Globus pallidus (tissue), 1 donor: ENCODE measurements at places on chromosomes 3 and 15.

DNA sequence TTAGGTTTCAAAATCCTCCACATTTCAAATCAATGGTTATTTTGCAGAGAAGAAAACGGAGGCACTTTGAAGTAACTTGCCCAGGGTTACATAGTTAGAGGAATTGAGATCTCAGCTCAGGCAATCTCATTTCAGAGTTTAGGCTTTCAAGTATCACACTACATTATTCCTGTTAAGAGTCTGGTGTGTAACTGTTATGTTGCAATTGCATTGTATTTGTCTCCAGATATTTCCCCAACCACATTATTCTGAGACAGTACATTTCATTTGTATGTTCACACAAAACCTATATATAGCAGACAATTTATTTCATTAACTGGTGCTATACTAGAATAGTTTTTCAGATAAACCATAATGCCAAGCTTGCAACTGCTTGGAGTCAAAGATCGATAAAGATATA lies 154.2 kb upstream of the TSPAN3 start:
- DNase-seq: no peak

GRCh38 chr15:38555686-38556334 lies 8.8 kb downstream of the RASGRP1 start:
- no peak for DNase-seq

DNA sequence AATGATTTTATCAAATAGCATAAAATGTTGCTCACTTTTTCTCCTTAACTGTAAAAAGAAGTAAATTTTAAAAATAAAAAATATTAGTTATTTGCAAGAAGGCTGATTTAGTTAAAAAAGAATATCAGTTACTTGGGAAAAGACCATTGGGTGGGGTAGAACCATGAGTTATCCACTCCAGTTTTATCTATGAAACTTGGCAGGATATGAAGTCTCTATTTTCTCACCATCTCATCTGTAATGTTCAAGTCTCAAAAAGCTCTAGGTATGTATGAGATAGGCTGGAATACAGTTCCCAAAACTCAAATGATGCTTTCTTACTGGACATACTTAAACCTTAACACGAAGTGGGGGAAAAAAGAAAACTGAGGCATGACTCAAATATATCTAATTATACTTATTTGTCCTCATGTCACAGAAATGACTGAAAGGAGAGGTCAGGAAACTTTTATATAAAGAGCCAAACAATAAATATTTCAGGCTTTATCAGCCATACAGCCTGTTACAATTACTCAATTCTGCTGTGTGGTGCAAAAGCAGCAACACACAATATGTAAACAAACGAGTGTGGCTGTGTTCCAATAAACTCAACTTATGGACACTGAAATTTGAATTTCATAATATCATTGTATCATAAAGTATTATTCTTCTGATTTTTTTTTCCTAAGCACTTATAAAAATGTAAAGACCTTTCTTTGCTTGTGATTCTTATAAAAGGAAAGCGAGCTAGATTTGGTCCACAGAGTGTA lies 131.8 kb downstream of the TBL1XR1 start:
- no peak for DNase-seq

DNA sequence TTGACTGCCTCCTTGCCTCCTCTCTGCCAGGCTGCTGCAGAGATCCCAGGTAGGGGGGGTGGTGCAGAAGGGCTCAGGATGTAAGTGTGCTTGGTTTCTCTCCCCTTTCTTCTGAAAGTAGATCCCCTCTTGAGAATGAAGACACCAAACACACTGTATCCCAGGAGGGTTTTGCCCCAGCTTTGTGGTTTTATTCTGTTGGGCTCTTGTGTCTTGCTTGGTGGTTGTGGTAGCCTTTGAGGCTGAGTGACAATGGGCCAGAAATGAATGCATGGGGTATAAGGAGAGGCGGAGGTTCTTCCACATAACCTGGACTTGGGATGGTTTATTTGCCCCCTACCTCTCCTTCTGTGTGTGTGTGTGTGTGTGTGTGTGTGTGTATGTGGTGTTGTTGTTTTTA lies 5.7 kb downstream of the PDIA5 start:
- no peak for DNase-seq

DNA sequence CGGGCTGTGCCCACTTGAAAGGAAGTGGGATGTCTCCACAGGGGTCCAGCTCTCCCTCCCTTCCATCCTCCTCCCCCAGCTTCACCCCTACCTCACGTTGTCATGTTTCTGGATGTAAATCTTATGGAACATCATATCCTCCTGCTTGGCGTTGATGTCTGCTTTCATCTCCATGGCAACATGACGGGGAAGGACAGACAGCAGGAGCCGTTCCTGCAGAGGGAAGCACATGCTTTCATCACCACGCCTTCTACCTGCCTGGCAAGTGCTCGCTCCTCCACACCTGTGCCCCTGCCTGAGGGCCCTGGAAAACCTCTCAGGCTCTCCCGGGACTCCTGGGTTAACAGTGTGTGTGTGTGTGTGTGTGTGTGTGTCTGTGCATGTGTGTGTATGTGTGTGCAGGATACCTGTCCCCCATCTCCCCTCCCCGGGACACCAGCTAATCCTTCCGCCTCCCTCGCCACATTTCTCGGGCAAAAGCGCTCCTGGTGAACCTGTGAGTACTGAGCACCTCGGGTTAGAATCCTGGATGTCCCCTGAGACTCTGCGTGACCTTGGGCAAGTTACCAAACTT lies 101.1 kb downstream of the ADCY5 start:
- DNase-seq: no peak

- DNase-seq: no peak
Measured at GRCh38 chr3:138371070-138371965, 22.9 kb downstream of the MRAS start.

DNA sequence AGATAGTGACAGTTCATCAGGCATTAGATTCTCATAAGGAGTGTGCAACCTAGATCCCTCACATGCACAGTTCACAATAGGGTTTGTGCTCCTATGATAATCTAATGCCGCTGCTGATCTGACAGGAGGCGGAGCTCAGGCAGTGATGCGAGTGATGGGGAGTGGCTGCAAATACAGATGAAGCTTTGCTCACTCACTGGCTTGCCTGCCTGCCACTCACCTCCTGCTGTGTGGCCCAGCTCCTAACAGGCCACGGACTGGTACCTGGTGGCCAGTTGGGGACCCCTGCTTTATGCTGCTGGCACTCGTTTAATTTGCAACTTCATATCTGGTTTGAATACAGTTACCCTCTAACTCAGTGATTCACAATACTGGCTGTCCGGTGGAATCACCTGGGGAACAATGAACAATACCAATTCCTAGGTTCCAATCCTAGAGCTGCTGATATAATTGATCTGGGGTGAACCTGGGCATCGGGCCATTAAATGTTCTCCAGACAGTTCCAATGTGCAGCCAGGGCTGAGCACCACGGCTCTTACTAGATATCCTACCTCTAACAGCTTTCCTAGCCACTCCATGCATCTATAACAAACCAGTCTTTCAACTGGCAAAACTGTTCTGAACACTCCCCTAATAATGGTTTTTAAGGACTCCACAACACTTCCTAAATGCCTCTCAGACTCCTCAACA lies 131.4 kb downstream of the ATP1B3 start:
- no peak for DNase-seq

- DNase-seq: peak; percentile 71
Measured at GRCh38 chr3:46208167-46208704, at the start of gene CCR1. Gene CCR1 (minus strand): TSS chr3:46208313. CDS start chr3:46204313, 4,000 bp downstream.

- DNase-seq: no peak
Measured at GRCh38 chr15:92812271-92812670, 87.9 kb upstream of the CHD2 start.

DNA sequence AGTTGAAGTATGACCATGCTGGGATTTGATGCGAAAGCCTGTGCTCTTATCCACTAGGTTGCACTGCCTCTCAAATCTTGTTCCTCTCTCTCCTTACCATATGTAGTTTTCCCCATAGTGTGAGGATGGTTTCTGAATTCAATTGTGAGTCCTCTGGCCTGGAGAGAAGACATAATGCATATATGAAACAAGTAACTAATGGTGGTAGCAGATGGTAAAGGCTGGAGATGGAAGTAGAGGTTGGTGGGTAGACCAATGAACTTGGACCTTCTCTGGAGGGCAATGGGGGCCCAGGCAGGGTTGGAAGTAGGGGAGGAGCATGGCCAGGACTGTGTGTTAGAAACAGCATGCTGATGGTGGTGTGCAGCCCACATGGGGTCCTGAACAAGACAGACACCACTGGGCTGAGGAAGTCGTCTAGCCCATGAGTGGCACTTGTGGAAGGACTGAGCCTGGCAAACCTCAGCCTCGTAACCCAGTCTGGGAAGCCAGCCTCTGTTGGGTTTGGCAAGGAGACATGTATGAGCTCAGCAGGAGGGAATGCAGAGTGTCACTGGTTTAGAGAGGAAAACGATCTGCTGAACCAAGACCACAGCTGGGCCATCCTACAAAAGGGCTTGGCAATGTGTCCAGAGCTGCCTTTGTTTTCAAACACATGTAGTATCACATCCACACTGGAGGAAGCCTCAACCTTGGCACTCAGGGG lies 18.5 kb upstream of the LMCD1 start:
- DNase-seq: peak; percentile 91

GRCh38 chr3:50433954-50434353 lies 69.5 kb downstream of the CACNA2D2 start:
- no peak for DNase-seq

- no peak for DNase-seq
Measured at GRCh38 chr3:150779402-150779858, 16.5 kb upstream of the SIAH2 start.

GRCh38 chr3:174936590-174936989 lies 77.5 kb downstream of the NAALADL2 start:
- DNase-seq: no peak

- DNase-seq: peak; percentile 52
Measured at GRCh38 chr3:71201939-71202338, 381.6 kb downstream of the FOXP1 start.

- peak; percentile 71 for DNase-seq
Measured at GRCh38 chr15:43133430-43134156, at the start of gene TMEM62. Gene TMEM62 (plus strand): TSS chr15:43133586. CDS start chr15:43133803, 217 bp downstream.

DNA sequence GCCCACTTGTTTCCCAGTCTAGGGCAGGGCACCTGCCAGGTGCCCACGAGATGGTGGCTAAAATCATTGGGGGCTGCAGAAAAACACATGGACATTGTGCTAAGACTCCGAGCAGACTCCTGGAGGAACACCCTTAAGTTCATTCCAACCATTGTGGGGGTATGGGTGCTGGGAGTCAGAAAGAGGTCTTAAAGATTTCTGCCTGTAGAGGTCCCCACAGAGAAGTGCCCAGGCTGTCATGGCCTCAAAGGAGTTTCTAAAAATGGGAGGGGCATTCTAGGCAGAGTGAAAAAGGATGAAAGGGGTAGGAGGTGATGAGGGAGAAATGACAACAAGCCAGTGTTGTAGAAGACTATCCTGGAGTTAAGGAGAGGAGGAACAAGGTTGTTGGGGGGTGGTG lies 17.1 kb downstream of the RBP1 start:
- DNase-seq: no peak

- no peak for DNase-seq
Measured at GRCh38 chr3:46929324-46929723, 47.2 kb downstream of the CCDC12 start.

DNA sequence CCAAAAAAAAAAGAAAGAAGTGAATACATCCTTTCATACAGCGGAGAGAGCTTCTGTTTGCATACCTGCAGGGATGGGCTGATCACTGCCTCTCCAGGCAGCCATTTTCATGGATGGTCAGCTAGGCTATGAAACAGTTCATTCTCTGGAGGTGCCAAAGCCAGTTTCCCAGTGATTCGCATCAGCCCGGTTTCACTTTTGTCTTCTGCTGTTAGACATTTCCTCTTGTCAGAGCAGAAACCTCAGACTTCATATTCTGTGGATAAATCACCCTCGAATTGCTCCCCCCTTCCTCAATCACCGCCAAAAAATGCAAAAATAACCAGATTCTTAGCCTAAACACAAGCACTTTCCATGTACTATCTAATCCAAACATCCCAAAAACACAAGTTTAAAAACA lies 225.6 kb downstream of the ADAMTS9 start:
- DNase-seq: no peak

- no peak for DNase-seq
Measured at GRCh38 chr3:61227799-61228198, 23.5 kb downstream of the FHIT start.

DNA sequence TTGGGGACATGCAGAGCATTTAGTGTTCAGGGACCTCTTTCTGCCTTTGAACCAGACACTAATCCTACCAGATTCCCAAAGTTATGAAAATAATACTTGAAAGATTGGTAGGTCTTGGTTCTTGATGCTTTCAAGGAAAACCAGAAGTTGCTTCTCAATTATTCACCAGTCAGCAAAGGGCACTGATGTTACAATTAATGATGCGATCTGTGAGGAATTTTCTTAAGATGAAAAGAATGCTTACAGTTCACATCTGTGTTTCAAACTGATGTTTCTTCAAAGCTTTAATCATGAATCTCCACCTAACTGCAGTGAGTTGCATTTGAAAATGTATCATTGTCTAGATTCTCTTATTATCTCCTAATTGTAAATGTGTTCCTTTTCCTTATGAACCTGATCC lies 161.0 kb downstream of the NAALADL2 start:
- no peak for DNase-seq

- DNase-seq: peak; percentile 33
Measured at GRCh38 chr3:187101184-187102072, 37.9 kb downstream of the RPL39L start.

GRCh38 chr15:28125673-28126651 lies 26.8 kb upstream of the OCA2 start:
- peak; percentile 66 for DNase-seq

DNA sequence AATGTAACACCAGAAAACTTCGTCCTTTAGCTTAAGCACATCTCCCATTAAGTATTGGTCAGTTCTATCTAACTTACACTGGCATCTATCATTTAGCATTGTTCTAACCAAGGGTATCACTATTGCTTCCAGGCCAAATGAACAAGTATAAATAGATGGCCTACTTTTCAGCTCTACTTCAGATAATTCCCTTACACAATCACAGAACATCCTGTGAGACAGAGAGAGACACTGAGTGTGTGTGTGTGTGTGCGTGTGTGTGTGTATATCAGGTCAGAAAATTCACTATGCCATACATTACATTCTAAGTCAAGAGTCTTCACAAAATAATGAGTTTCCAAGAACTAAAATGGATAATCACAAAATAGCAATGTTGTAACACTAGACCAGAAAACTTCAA lies 39.1 kb downstream of the SCAPER start:
- no peak for DNase-seq

DNA sequence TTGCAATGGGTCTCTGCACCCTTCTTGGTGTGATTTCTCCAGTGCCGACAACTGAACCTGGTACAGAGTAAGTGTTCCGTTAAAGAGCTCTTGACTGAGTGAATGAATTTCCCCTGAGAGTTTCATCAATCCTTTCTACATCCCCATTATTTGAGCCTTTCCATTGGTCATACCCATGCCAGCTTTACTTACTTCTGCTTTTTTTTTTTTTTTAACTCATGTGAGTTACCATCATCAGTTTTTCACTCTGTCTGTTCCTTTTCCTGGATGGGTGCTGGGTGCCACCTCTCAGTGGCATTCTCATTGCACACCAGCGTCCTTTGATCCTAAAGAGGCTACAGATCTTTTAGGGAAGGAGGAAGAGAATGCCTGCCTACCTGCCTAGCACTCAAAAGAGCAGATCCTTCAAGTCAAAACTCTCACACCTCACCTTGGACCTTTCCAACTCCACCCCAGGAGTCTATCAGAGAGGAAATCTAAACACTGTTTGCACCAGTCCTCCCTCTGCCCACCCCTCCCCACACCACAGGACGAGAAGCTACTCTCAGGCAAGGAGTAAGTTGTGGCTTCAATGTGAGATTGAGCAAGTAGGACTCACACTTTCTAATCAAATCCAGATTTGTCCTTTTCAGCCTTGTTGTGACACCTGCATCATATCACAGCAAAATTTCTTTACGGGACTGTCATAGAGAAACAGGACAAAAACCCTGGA lies 13.1 kb upstream of the USP3 start:
- no peak for DNase-seq

GRCh38 chr3:81601707-81602305 lies 159.6 kb downstream of the GBE1 start:
- DNase-seq: no peak

- no peak for DNase-seq
Measured at GRCh38 chr3:69628951-69629350, 110.3 kb upstream of the MITF start.
